ENCODE measurements at places on chromosomes 6 and 20.

DNA sequence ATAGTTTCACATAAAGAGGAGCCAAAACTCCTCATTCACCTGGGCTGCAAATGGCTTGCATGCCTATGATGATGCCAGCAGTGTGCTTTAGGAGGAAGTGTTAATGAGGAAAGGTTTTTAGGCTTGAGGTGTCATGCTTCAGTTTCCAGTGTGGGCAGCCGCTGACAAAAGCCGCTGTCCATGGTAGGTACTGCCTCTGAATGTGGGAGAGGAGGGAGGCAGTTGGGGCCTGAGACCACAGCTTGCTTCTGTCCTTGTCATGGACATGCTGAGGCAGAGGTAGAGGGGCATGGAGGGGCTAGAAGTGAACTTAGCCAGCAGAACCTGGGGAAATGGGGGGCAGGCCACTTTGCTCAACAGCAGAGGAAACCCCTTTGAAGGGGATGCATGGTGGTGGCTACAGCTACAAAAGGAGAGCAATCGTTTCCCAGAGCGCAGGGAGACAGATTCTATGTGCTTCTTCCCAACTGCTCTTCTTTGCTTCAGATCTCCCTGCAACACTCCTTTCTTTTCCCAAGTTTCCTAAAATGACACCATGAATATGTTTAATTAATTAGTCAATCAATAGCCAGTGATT lies 372.1 kb upstream of the CNR1 start:
- no peak for ATAC-seq

- ATAC-seq: no peak
These were observed 9.2 kb upstream of the ZNF318 start for GRCh38 chr6:43378631-43379030.

DNA sequence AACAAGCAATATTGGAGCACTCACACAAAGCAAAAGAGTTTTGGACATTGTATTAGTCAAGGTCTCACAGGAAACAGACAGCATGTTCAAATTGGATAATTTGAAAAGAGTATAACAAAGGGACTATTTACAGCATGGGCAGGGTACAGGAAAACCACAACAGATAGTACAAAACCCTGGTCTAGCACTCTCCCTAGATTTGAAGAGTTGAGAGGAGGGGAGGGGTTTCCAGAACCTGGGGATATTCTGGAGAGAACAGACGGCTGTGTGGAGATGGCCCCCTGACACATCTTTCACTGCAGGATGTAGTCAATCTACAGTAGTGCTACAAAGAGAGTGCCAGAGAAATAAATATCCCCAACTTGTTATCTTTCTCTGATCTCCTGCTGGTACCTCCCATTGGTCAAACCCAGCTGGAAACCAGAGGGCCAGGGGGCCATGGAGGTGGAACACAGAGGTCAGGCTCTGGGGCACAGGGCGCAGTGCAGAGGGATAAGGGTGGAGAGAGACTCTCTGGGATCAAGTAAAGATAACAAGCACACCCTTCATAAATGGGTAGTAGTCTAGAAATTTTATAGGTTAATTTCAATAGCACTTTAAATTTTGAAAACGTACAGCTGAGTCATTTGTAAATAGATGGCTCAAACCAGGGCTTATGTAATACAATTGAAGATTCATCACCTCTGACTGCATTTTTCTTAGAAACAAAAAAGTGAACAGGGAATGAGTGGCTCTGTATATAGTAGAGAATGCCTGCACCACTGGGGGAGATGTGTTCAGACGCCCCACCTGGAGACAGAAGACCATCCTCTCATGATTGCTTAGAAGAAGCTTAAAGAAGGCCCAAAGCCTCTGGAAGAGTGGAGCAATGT lies 25.7 kb downstream of the RCAN2 start:
- no peak for ATAC-seq

DNA sequence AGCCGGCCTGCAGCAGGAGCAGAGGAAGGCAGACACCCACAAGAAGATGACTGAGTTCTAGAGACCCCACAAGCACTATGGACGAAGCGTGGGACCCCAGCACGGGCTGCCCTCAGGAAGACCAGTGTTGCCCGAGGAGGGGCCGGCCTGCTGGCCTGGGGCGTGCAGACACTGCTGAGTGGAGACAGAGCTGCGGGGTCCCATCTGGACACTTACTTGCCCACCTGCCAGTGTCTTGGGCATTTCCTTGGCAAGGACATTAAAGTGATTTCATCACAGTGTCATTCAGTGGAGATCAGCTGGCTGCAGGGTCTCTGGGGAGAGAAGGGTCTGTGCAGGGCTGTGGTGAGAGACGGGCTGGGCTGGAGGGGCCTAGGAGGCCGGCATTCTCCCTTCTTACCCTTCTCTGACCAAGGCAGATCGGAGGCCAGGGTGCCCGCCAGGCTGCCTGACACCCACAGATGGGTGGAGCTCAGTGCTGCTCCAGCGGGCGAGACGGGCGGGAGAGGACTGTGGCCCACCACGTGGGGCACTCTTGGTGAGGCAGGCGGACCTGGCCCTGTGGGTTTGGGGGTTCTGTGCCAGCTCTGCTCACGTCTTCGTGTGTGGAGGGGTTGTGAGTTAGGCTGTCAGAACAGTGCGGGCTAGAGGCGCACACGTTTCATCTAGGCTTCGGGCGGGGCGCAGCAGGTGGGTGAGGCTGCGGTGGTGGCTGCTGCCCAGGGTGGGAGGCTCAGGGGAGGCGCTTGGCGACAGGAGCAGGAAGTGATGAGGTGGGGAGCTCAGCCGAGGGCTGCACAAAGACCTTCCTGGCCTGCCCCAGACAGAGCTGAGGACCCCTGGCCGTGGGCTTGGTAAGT lies at the start of gene LIME1:
Gene LIME1 (plus strand): TSS at position 806 of the 860 bp plus-strand sequence. CDS start 886 bp downstream, outside the sequence.
- ATAC-seq: no peak

DNA sequence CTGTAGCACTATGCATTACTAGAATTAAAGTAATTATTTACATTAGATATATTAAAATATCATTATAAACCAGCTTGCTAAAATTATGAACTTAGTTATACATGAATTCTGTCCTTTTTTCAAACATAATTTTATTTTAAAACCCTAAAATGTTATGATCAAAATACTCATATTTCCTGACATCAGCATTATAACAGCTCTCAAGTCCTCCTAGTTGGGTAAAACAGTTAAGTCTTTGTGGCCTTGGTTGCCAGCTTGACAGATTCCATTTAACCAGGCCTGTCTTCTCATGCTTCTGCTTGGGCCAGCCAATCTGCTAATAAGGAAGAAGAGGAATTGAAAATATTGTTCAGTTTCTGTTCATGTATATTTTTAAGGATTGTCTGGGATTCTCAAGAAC lies 147.9 kb upstream of the SLC35B3 start:
- no peak for ATAC-seq

DNA sequence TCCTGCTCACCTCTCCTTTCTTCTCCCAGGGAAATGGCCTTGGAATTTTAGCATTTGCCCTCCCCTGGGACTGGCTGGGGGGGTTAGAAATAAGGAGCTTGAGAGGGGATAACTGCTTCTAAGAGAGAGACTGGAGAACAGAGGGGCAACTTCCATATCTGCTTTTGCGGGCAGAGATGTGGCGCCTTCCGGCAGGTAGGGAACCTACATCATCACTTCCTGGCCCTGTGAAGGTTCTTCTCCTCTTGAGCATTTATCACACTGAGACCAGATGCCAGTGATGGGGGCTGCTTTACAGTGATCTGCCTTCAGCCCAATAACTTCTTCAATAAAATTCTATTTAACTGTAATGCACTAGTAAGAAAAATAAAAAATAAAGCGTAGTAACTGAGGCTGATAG lies 48.1 kb downstream of the TBC1D7 start:
- ATAC-seq: no peak

DNA sequence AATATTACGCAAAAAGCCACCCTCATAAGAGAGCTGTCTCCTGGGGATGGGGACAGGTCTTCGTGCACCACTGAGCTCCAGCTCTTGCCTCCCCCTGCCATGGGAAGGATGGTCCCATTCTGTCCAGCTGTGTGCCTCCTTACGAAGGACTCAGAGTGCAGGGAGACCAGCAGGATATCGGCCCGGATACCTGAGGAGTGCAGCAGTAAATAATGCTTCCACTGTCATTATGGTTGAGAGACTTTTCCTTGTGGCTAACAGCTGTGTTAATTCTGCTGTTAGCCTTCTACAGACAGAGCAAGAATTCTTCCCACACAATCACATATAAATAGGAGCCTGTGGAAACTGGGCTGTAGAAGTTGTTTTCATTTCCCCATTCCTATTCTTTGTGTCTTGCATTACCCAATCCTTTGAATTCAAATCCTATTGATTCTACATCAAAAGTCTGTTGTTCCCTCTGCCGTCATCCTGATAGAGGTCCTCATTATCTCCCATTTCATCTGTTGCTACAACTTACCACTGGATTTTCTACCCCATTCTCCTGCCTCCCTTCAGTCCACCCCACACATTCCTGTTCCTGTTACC lies 364.6 kb upstream of the SOX4 start:
- no peak for ATAC-seq

GRCh38 chr6:140538926-140539325 lies 1164.5 kb upstream of the CITED2 start:
- ATAC-seq: no peak

GRCh38 chr6:158284007-158284875 lies 28.0 kb upstream of the TULP4 start:
- peak; percentile 86 for ATAC-seq

- ATAC-seq: no peak
These were observed 279.3 kb downstream of the HACE1 start for GRCh38 chr6:104580452-104580851.

- no peak for ATAC-seq
These were observed 750.2 kb downstream of the HDGFL1 start for GRCh38 chr6:23319582-23319981.

GRCh38 chr6:88709819-88710246 lies 253.6 kb downstream of the RNGTT start:
- ATAC-seq: no peak

DNA sequence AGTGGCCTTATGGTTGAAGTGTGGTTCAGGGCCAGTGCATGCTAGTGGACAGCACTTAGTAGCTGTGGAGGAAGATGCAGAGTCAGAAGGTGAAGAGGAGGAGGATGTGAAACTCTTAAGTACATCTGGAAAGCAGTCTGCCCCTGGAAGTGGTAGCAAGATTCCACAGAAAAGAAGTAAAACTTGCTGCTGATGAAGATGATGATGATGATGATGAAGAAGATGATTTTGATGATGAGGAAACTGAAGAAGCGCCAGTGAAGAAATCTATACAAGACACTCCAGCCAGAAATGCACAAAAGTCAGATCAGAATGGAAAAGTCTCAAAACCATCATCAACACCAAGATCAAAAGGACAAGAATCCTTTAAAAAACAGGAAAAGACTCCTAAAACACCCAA lies 28.9 kb downstream of the MDFI start:
- no peak for ATAC-seq

GRCh38 chr6:53139841-53140413 lies 8.7 kb downstream of the GCM1 start:
- ATAC-seq: no peak

DNA sequence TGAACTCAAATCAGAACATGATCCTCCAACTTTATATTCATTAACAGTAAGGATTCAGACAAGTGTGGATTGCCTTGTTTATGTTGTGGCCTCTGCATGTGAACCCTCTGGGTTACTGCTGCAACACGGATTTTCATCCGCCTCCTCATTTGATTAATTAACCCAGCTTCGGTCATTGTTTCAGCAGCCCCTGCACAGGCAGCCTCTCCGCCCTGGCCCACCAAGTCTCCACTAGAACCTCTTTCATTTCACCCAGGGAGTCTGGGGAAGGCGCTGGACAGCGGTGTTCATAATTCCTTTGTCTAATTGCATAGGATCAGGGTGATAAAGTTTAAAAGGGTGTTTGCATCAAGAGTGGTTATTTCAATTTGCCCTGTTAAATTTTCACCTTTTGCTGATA lies 15.7 kb downstream of the NKX2-2 start:
- ATAC-seq: no peak

- ATAC-seq: no peak
These were observed 61.1 kb upstream of the FBXO30 start for GRCh38 chr6:145875496-145876211.

GRCh38 chr20:8151372-8151771 lies 19.3 kb downstream of the PLCB1 start:
- no peak for ATAC-seq

GRCh38 chr20:3218307-3218988 lies 9.2 kb downstream of the ITPA start:
- peak; percentile 71 for ATAC-seq

DNA sequence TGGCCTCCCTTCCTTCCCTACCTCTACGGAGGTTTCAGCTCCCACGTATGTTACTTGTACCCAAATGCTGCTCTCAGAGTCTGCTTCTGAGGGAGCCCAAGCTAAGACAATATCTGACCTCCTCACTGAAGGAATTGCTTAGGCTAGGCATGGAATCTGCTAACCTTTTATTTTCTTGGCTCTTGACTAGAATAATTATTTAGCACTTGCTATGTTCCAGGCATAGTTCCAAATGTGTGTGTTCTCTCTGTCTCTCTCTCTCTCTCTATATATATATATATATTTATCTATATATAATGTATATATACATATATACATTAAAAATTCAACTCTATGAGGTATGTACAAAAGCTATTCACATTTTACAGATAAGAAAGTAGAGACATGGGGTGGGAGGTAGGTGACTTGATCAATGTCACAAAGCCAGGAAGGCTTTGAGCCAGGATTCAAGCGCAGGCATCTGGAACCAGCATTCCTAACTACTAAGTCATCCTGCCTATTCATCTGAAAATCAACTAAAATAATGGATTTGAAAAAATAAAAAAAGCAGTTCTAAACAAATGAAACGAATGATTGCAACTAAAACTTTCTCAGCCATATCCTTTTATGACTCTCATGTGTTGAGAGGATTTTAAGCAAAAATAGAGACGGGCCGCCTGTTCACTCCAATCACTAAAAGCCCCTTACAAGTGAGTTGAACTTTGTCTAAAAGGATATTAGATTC lies 189.7 kb upstream of the JAG1 start:
- peak; percentile 68 for ATAC-seq

- no peak for ATAC-seq
These were observed 31.9 kb upstream of the EIF2S2 start for GRCh38 chr20:34143951-34144350.
